Neural crest cell (in vitro differentiated cells): ENCODE measurements at places on chromosomes 13 and 19. TPM values are rescaled to one million over a fixed set of nuclear protein-coding genes. Genes with fewer than 3 reads are reported as not detected.

The MRPL4 gene
- total RNA-seq, result 75.4 and 75.6 TPM in 2 replicates

The PSG3 gene
- total RNA-seq, result not detected in 2 replicates

The SBK3 gene
- 0.39 and 0.68 TPM in 2 replicates for total RNA-seq

The ZNF780A gene
- total RNA-seq, result 18.5 and 24.3 TPM in 2 replicates

The OLFM2 gene
- 6.8 and 7.3 TPM in 2 replicates for total RNA-seq

The SRRM5 gene
- 0.41 and 0.51 TPM in 2 replicates for total RNA-seq

The TJP3 gene
- not detected in 2 replicates for total RNA-seq

The WDR88 gene
- not detected in 2 replicates for total RNA-seq

The UBE2M gene
- 113 and 119 TPM in 2 replicates for total RNA-seq

The CYP2F1 gene
- not detected in 2 replicates for total RNA-seq

The CDK8 gene
- 30.0 and 33.3 TPM in 2 replicates for total RNA-seq

The TARM1 gene
- not detected in 2 replicates for total RNA-seq

The ZNF613 gene
- total RNA-seq, result 6.3 and 8.7 TPM in 2 replicates

The ZFP28 gene
- total RNA-seq, result 7.4 and 8.0 TPM in 2 replicates

The GAS6 gene
- 7.7 and 9.0 TPM in 2 replicates for total RNA-seq

The IL12RB1 gene
- not detected in 2 replicates for total RNA-seq

The OR7G2 gene
- not detected in 2 replicates for total RNA-seq

The MPND gene
- total RNA-seq, result 45.3 and 45.6 TPM in 2 replicates

The SCEL gene
- total RNA-seq, result not detected in 2 replicates

The PSG7 gene
- not detected in 2 replicates for total RNA-seq

The SERPINE3 gene
- not detected in 2 replicates for total RNA-seq

The LGALS4 gene
- total RNA-seq, result 0.77 and 0.86 TPM in 2 replicates

The GRIK5 gene
- total RNA-seq, result 3.7 and 3.8 TPM in 2 replicates

The ANGPTL4 gene
- not detected in 2 replicates for total RNA-seq

The SIGLEC9 gene
- not detected in 2 replicates for total RNA-seq

The ZNF763 gene
- total RNA-seq, result 2.9 and 4.5 TPM in 2 replicates

The SLC25A23 gene
- 72.2 and 73.2 TPM in 2 replicates for total RNA-seq

The PARP4 gene
- total RNA-seq, result 34.7 and 36.3 TPM in 2 replicates

The ZNF415 gene
- 12.6 and 13.6 TPM in 2 replicates for total RNA-seq

The CEACAM6 gene
- not detected in 2 replicates for total RNA-seq

The CEACAM7 gene
- total RNA-seq, result not detected in 2 replicates

The RGCC gene
- 1.7 and 2.0 TPM in 2 replicates for total RNA-seq

The PEAK3 gene
- total RNA-seq, result not detected in 2 replicates

The C1QTNF9B gene
- not detected in 2 replicates for total RNA-seq

The SIAH3 gene
- 0.36 and 0.42 TPM in 2 replicates for total RNA-seq

The SLC10A2 gene
- 0.07 and 0.09 TPM in 2 replicates for total RNA-seq

The CASP14 gene
- not detected in 2 replicates for total RNA-seq

The KLK11 gene
- not detected in 2 replicates for total RNA-seq

The MIA gene
- total RNA-seq, result 6.9 and 9.9 TPM in 2 replicates

The RXFP2 gene
- total RNA-seq, result not detected in 2 replicates

The CYP4F12 gene
- total RNA-seq, result not detected in 2 replicates

The ARL11 gene
- not detected in 2 replicates for total RNA-seq
